ENCODE measurements at places on chromosomes 12 and 14.
A peak's percentile ranks its signal among the peaks of the same experiment; 100 is the strongest.

DNA sequence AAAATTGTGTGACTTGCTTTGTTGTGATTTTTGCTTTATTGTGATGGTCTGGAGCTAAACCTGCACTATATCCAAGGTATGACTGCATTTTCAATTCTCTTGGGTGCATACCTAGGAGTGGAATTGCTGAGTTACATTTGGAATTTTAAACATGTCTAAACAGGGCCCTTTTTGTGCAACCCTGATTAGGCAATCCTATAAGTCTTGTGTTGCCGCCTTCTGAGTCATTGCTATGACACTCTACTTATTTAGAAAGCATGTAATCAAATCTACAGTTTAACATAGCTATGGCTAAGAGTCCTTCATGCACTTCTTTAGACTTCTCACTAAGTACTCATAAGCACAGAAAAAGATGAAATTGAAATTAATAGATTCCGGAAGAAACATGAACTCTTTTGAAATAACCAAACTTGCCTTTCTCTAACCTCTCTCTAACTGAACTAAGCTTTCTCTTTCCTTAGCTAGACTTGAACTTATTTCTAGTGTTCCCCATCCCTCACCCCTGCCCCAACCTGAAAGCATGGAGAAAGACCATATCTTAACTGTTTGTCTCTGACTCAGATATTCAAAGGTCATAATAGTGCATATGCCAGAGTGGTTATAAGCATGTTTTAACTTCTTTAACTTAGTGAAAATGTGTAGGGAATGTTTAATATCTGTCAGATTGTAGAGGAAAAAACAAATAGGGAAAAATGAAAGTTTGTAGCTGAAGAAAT lies 203.0 kb downstream of the SNAPC1 start:
- DNase-seq: no peak

- no peak for DNase-seq
These were observed 135.2 kb downstream of the APAF1 start for GRCh38 chr12:98780261-98780660.

GRCh38 chr12:388541-389141 lies 479 bp downstream of the KDM5A start:
- no peak for DNase-seq

GRCh38 chr14:50821510-50822464 lies 9.2 kb downstream of the NIN start:
- peak; percentile 78 for DNase-seq

GRCh38 chr12:50397117-50397650 lies 775 bp upstream of the FAM186A start:
- DNase-seq: no peak

DNA sequence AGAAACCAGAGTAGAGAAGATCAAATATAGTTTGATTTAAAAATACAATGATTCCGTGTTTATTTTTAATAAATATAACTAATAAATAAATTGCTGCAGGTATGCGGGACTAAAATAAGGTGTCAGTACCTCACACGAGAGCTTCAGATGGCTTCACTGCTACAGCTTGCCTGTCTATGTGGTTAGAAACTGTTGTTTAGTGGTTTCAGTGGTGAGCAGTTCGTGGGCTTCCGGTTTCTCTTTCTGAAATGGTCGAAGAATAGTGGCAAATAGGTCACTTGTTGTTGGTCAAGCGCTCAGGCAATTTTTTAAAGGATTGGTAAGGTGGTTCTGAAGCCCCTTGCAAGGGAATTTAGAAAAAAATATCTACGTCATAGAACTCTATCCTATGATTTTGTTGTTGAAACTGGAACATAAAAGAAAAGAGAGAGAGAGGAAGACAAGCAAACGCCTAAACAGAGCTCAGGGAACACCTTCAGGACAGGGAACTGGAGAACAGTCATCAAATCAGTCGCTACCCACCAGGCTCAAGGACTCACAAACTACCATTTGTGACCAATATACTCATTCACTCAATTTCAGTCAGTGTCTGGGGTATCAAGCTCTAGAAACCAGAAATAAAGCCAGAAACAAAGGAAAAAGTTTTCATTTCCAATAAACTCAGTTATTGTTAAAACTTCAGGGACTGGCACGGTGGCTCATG lies 31.3 kb downstream of the GABARAPL1 start:
- peak; percentile 64 for DNase-seq

DNA sequence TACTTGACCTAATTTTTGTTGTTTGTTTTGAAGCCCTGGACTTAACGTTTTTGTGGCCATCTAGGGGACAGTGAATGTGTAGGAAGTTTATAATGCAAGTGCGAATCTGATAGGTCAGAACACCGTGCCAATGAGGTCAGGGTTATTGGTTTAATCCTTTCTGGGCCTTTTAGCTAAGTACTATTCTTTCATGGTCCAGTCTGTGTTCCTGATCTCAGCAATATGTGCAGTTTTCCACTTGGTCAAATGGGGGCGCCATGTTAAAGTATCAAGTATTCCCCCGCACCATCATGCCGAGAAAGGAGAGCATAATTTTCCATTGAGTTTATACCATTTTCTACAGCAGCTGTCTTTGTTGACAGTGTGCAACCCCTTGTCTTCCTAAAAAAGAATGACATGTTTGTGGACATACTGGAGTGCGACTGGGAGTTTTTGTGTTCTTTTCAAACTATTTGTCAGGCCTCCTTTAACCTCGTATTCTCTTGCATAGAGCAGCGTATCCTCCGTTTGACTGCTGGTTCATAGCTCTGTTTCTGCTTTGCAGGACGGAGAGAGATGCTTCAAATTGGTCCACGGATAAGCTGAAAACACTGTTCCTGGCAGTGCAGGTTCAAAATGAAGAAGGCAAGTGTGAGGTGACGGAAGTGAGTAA lies 1.3 kb downstream of the AHSA1 start:
- DNase-seq: peak; percentile 3

GRCh38 chr14:59619061-59619460 lies 42.4 kb upstream of the CCDC175 start:
- DNase-seq: no peak

DNA sequence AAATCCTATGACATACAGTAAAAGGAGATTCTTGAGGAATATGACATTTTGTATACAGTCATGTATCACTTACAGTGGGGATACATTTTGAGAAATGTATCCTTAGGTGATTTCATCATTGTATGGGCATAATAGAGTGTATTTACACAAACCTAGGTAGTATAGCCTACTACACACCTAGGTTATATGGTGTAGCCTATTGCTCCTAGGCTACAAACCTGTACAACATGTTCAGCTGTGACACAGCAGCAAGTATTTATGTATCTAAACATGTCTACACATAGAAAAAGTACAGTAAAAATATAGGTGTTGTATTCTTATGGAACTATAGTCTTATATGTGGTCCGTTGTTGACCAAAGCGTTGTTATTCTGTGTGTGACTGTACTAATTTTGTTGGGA lies 178.8 kb downstream of the FOXA1 start:
- no peak for DNase-seq

DNA sequence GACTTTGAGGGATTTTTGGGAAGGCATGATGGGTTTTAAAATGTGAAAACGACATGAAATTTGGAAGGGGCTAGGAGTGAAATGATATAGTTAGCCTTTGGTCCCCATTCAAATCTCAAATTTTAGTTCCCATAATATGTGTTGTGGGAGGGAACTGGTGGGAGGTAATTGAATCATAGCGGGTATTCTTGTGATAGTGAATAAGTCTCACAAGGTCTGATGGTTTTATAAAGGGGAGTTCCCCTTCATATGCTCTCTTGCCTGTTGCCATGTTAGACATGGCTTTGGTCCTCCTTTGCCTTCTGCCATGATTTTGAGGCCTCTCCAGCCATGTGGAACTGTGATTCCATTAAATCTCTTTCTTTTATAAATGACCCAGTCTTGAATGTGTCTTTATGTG lies 72.8 kb downstream of the SLC16A7 start:
- DNase-seq: no peak

GRCh38 chr14:75554482-75554881 lies 23.9 kb upstream of the FLVCR2 start:
- DNase-seq: no peak

GRCh38 chr12:56336361-56337167 lies 2.1 kb upstream of the IL23A start:
- DNase-seq: no peak

- DNase-seq: no peak
These were observed 190.5 kb upstream of the DCN start for GRCh38 chr12:91373086-91373485.

DNA sequence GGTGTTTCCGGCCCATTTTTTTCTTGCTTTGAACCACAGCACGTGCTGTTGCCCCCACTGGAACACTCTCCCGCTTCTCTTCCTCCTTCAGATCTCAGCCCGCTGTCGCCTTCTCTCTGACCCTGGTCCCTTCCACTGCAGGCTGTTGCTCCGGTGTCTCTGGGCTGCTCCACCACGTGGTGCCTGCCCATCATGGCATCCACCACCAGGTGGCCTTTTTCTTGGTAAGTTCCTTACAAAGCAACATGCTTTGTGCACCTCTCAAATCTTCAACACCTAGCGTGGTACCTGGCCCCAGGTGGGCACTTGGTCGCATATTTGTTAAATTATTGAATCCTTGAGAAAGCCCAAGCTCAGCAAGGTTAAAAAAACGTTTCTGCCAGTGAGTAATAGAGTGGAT lies 19.1 kb downstream of the TUNAR start:
- DNase-seq: no peak

DNA sequence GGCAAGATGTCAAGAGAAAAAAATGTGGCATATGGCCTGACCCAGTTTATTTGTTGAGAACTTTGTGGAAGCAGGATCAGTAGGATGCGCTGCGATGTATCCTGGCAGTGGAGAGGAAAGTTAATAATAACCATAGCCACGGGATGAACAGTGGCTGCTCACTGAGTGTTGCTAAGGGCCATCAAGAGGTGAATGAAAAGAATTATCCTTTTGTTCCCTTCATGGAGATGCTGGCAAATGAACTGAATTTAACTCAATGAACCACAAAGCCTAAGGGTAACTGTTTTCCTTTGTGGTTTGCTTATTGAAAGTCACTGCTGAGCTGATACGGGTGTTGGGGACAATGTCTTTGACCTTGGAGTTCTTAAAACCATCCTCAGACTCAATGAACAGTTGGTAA lies 476.5 kb downstream of the APAF1 start:
- DNase-seq: no peak

Data from GF-D8 (cell line).